ENCODE measurements at places on chromosomes 3 and 15.

GRCh38 chr15:74826364-74826819, at the start of gene CPLX3:
CPLX3 (plus strand) TSS chr15:74826627; CDS start chr15:74826704, 77 bp downstream.
- DNase-seq = peak; percentile 36

- no peak for DNase-seq
Observed at GRCh38 chr3:126498929-126499328, 18.6 kb downstream of the UROC1 start.

- no peak for DNase-seq
Observed at GRCh38 chr3:11346416-11346815, 74.2 kb downstream of the ATG7 start.

- DNase-seq = no peak
Observed at GRCh38 chr15:31325595-31326155, 960 bp upstream of the KLF13 start.

GRCh38 chr15:65916664-65917406, 47.5 kb downstream of the RAB11A start:
- DNase-seq = peak; percentile 24

DNA sequence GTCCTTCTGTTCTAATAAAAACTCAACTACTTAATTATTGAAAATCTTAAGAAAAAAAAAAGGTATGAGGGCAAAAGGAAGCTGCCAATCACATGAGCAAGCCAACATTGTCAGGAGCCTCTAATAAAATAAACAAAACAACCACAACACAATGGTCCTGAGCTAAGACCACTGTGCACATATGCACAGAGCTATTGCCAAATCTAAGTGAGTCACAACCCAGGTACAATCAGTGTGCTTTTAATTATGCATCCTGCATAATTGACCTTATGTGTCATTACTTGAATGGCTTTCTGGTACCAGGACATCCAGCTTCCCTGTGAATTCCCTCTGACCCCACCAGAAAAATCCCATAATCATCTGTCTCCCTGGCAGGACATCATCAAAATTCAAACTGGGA, 639.8 kb downstream of the MAGI1 start:
- no peak for DNase-seq

- DNase-seq = no peak
Observed at GRCh38 chr3:116390318-116390717, 55.0 kb downstream of the LSAMP start.

- no peak for DNase-seq
Observed at GRCh38 chr3:173538410-173538809, 140.9 kb downstream of the NLGN1 start.

DNA sequence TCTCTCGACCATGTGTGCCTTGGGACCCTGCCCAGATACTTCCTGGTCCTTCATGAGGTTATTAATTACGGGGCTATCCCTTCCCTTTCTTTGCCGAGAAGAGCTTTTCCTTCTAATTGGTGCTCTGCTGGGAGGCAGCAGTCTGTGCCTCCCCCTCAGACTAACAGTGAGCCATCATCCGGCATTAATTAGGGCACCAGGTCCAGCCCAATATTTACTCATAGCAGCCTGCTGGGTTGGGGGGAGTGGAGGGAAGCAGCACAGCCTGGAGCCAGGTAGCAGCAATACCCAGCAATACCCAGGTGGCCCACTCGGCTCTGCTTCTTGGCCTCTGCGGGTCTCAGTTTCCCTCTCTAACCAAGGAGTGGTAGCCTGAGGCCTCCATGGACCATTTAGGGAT, 20.1 kb downstream of the CACNA2D2 start:
- no peak for DNase-seq

All from stimulated activated CD4-positive, alpha-beta T cell treated with anti-CD3 and anti-CD28 coated beads, Interleukin-12 subunit alpha, Interleukin-12 subunit beta, amount 100 ng/mL, for 24 hours (primary cell).